ENCODE measurements at places on chromosomes 5 and 9.

DNA sequence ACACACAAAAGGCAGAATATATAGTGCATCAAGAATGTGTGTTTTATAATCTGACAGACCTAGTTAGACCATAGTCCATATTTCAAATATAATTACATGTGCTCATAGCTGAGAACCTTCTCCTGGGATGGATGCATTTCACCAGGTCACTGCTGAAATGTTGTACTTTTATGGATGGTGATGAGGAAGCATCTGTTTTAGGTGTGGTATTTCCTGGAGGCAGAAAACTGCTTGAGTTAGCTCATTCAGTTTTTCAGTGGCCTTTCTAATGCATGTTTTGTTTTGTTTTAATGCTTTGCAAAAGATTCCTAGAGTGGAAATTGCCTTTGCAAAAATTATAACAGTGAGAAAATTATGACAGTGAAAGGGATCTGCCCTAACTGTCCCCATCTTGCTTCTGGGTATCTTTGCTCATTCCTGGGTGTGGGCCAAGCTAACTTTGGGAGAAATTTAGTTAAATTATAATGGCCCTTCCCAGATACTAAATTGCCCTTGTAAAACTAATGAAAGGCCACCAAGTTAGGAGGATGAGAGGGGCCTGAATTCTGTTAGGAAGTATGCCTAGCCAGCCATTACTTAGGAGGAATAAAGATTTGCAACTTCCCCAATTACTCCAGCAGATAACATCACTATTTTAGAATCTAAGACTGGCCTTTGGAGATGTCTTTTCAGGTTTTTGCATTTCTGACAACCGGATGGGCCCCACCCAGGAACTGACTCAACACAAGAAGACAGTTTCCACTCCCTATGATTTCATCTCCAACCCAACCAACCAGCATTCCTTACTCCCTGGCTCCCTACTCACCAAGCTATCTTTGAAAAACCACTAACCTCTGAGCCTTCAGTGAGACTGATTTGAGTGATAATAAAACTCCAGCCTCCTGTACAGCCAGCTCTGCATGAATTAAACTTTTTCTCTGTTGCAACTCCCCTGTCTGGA lies 7.0 kb upstream of the IL12B start:
- DNase-seq, result no peak

- no peak for DNase-seq
These were observed 419.4 kb upstream of the PTGER4 start for GRCh38 chr5:40260361-40260760.

DNA sequence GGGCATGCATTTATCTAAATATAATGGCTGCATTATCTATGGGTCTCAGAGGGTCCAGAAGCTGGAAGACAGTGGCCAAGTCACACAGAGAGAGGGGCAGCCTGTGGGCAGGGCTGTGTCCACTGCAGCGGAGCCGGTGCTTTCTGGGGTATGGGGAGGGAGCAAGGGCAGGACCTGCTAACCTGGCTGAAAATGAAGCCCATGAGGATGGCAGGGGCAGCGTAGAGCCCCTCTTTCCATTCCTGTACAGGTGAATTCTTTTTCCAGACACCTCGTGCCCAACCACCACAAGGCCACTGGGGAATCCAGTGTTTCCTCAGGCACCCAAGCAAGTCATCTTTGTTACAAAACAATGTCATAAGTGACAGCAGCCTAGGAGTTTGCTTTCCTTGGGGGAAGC lies 305.9 kb upstream of the IRX4 start:
- DNase-seq, result no peak

DNA sequence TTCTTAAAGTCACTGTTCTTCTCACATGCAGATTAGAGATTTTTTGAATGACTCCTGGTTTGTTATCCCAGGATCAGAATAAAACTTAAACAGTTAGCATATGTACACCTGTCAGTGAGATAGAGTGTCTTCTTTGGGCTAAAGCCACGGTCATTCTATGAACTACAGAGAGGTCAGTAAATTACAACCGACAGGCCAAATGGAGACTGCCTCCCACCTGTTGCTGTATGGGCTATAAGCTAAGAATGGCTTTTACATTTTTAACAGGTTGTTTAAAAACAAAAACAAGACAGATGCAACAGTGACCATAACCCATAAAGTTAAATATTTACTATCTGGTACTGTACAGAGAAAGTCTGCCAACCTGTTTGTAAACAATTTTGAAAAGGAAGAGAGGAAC lies 125.7 kb downstream of the ELAVL2 start:
- no peak for DNase-seq

- no peak for DNase-seq
These were observed 724 bp downstream of the PRRC2B start for GRCh38 chr9:131394464-131395156.

DNA sequence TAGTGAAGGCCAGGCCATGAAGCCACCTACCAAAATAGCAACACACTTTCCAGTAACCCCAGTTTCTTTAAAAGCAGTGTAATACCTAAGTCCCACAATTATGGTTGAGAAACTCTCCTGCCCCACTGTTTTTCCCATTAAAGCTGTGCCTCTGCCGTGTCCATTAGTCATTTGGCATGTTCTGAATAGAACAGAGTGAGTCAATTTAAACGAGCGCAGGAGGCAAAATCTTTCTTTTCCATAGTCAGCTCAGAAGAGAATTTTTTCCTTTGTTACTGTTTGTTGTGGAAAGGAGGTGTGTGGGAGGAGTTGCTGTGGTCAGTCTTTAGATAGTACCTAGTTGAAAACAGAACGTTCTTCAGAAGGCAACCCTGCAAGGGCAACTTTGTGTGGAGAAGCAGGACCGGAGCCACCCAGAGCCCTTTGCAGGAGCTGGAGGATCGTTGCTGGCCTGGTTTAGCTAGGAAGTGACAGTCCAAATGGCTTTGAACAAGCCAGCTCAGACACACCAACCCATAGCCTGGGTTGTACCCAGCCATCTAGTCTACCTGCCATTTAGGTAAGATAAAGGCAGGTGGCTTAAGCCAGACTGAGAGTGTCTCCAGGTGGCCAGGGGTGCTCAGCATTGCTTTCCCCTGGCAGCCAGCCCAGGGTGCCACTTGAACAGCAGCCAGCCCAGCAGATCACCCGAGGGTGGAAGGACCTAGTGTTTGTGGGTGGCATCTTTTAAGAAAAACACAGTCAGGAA lies 30.4 kb downstream of the GADD45G start:
- no peak for DNase-seq

GRCh38 chr5:134175921-134176510 lies 734 bp downstream of the SKP1 start:
- DNase-seq, result no peak

- no peak for DNase-seq
These were observed 50.0 kb downstream of the CD180 start for GRCh38 chr5:67146574-67146973.

- DNase-seq, result no peak
These were observed 82.3 kb downstream of the ANXA1 start for GRCh38 chr9:73234008-73234360.

GRCh38 chr5:30581198-30581935 lies 612.1 kb upstream of the CDH6 start:
- DNase-seq, result no peak

DNA sequence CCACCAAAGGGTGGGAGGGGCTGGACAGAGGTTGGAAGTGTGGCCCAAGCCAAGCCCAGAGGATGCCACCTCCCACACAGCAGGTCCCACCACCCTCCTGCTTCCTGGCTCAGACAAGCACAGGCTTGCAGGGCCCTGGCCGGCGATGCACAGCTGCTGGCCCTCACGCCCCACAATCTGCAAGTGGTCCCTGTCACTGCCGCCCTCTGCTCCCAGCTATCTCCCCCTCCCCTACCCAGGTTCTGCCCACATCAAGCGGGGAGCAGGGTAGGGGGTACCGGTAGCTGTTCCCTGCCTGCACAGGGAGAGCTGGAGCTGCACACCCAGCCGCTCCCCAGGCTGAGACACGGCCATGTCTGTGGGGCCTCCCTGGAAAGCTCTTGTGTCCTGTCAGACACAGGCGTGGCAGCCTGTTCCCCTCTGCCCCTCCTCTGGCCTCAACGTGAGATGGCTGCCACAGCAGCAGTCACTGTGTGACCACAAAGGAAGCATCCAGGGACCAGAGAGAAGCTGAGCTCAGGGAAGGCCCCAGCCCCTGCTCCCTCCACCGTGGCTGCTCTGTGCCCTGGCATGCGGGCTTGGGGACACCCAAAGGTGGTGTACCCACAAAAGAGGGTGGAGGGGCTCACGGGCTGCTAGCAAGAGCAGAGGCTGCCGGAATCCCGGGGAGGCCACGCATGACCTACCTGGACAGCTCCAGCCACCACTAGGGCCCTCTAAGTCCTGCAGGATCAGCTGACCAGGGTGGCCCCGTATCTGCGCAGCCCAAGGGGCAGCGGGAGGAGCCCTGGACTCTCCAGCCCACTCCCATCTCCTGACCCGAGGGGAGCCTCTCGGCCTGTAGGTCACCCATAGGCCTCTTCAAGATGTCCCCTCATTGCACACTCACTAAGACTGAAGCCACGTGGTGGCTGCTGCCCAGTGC lies 10.9 kb upstream of the ZDHHC11 start:
- no peak for DNase-seq

DNA sequence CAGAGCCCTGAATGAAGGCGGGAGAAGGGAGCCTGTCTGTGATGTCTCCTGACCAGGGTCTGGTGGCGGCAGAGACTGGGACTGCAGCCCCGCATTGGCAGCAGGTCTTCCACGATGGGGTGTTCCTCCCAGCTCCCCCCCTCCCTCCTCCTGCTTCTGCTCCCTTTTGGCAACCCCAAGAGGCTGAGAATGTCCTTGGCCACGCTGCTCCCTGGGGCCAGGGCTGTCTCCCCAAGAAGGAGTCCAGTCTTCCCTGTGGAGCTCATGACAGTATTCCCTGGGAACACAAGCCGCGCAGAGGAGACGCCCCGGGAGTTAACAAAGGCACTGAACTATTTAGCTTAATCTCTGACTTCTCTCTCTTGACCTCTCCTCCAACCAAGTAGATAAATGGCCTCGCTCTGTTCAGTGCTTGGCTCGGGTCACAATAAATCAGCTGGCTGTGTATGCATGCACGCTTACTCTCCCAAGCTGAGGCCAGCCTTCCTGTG lies 84.0 kb upstream of the NEURL1B start:
- DNase-seq, result no peak

DNA sequence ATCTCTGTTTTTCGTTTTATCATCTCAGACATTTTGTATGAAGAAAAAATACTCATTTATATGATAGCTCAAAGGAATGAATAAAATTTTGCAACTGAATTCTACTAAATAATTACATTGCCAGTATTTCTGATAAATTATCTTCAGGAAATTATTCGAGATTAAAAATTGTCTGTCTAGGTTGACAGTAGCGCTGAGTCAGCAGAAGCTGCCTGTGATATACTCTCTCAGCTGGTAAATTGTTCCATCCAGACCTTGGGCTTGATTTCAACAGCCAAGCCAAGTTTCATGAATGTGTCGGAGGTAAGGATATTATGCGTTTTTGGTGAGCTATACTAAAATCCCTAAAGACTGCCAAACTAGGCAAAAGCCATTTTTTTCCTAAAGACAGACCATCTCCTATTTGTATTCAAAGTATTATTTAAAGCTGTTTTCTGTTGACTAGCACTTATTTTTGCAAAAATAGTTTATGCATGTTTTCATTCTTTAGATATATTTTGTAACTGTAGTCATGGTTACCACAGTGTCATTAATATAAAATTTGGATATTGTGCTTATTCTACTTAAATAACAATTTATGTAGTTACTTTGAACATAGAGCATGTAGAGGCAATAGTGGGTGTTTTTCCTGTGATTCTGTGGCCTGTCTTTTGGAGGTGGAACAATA lies 17.4 kb downstream of the LECT2 start:
- DNase-seq, result no peak

GRCh38 chr9:88075966-88076285 lies 62.3 kb downstream of the SPATA31C2 start:
- peak; percentile 63 for DNase-seq

DNA sequence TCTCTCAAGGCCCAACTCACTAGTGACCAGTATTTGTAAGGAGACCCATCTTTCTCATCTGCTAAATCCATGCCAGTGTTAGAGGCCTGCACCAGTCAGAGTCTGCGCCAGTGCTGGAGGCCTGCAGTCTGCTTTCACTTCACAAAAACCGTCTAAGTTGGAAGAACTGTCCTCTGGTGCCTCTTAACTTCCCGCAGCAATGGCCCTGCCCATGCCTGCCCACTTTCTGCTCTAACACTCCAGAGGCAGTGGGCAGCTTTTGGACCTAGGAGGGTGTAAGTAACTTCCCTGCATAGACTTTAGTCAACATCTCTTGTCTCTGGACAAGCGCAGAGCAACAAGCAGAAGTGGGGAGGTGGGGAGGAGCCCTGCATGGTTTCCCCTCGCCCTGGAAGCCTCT lies 152.9 kb downstream of the AUH start:
- no peak for DNase-seq

DNA sequence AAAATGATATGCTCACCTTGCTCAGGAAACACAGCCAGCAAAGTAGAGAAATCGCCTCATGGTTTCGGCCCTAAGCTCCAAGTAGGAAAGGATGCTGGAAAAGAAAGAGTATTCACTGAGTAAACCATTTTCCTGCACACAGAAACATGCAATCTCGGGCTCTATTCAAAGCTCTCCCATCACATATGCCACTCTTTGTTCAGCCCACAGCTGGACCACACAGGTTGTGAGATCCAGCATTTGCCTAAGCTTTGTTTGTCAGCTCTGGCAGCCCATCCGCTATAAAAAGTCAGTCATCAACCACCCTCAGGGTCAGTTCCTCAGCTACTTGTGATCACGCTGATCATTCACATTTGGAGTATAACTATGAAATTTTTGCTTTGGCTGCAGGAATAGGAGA lies 96.5 kb upstream of the SMARCA2 start:
- DNase-seq, result no peak

GRCh38 chr5:107652839-107653607 lies 17.7 kb downstream of the EFNA5 start:
- DNase-seq, result peak; percentile 34

DNA sequence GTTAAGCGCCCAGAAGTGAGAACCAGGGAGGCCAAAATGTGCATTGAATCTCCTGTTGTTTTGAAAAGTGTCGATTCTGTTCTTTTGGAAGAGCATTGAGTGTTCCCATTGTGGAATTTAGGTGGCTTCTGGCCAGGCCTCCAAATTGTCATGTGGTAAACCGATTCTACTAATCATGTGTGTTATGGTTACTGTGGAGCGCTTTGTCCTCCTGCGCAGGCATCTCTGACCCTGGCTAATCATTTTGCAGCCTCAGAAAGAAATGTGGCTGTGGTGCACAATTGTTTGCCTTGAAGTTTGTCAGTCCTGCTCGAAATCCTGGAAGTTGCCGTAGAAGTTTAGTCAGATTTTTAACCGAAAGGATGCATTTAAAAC lies 121.3 kb downstream of the RASGRF2 start:
- DNase-seq, result no peak

GRCh38 chr5:5887833-5888232 lies 465.4 kb downstream of the ICE1 start:
- DNase-seq, result no peak
